ENCODE measurements at places on chromosomes 1 and 21. TPM values are rescaled to one million over a fixed set of nuclear protein-coding genes. Genes with fewer than 3 reads are reported as not detected.

The FAM163A gene
- total RNA-seq, result not detected

The FLG2 gene
- total RNA-seq, result not detected

The ETV3L gene
- not detected for total RNA-seq

The NHLH1 gene
- total RNA-seq, result 0.24 TPM

The TNFRSF9 gene
- 3.9 TPM for total RNA-seq

The CHI3L2 gene
- total RNA-seq, result 8.7 TPM

The NEXN gene
- not detected for total RNA-seq

The RBP7 gene
- total RNA-seq, result not detected

The KRTAP11-1 gene
- not detected for total RNA-seq
